Activated CD4-positive, alpha-beta memory T cell treated with anti-CD3 and anti-CD28 coated beads, Interleukin-2, amount 10 ng/mL, durations not matched to agents 7 days and 5 days (primary cell): ENCODE measurements at places on chromosomes 1 and 21.

DNA sequence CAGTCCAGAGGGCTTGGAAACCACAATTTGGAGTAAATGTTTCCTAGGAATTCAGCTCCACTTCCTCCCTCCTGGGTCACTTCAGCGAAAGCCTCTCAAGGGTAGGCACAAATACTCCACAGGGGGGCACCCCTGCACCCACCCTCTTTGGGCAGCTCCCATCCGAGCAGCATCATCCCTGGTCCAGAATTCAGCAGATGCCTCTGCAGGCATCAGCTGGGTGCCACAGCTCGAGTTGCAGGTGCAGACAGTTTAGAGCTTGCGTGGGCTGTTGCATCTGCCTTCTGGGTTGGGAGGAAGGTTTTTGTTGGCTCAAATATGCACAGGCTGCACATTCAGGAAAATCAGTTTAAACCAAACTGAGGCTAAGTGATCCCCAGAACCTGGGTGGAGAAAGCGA lies 25.0 kb downstream of the KANK4 start:
- DNase-seq = no peak

GRCh38 chr21:25734654-25734903 lies 125 bp downstream of the ATP5PF start:
- DNase-seq = no peak

- DNase-seq = no peak
These were observed 115.5 kb downstream of the KCNK2 start for GRCh38 chr1:215198021-215198420.

DNA sequence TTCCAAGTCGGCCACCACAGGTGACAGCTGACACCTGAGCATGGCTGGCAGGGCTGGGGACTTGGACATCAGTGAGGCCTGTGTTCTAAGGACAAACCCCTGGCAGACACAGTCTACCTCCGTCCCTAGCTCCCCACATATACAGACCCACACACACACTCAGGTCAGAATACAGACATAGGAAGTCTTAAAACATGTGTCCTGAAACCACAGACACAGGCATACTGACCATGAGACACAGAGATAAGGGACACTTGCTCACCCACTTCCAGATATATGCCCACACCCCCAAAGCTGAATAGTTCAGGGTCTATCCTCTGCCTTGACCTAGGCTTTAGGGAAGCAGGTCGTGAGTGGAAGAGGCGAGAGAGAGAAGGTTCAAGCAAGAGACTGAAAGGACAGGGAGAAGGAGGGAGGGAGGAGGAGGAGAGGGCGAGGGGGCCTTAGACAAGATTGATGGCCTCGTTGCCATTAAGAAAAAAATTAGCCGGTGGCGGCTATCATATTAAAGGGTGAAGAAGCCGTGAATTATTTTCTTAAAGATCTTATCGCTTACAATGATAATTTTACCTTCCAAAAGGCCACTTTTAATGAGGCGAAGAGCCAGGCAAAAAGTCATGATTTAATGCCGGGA lies 49.9 kb downstream of the TMEM53 start:
- no peak for DNase-seq

GRCh38 chr21:36766511-36766910 lies 67.6 kb downstream of the SIM2 start:
- DNase-seq = no peak

- DNase-seq = no peak
These were observed 2.1 kb downstream of the EVA1B start for GRCh38 chr1:36321119-36321951.

DNA sequence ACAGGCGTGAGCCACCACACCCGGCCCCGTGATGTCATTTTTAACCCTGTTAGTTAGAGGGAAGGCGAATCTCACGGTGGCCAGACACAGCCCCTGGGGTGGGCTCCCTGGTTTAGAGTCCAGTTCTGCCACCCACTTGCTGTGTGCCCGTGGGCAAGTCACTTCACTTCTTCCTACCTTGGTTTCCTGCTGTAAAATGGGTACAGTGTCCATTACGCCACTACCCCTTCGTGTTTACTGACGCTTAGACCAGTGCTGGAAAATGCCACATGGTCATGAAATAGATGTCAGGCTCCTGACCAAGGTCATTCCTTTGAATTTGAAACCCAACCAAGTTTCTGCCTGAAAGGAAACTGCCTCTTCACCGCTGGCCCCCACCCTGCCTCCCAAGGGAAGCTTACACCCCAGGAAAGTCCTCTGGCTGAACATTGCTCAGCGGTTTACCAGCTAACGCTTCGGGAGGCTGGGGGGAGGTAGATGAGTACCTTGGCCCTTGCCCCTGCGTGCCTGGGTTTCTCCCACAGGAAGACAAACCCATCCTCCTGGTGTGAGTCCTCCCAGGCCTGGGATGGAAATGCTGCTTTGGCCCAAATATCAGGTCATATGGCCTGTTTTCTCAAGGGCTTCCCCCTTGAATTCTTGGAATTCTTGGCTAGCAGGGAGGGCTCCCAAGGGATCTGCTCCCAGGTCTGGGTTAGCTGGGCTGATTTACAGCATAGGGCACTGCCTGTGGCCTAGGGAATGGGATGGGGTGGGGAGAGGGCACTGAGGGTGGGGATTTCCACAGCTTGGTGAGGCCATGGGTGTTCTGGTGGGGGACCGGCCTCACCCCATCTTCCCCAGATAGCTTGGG lies 7.6 kb upstream of the AADACL4 start:
- DNase-seq = no peak

- DNase-seq = no peak
These were observed 37.5 kb downstream of the LRRC3 start for GRCh38 chr21:44492567-44493385.

DNA sequence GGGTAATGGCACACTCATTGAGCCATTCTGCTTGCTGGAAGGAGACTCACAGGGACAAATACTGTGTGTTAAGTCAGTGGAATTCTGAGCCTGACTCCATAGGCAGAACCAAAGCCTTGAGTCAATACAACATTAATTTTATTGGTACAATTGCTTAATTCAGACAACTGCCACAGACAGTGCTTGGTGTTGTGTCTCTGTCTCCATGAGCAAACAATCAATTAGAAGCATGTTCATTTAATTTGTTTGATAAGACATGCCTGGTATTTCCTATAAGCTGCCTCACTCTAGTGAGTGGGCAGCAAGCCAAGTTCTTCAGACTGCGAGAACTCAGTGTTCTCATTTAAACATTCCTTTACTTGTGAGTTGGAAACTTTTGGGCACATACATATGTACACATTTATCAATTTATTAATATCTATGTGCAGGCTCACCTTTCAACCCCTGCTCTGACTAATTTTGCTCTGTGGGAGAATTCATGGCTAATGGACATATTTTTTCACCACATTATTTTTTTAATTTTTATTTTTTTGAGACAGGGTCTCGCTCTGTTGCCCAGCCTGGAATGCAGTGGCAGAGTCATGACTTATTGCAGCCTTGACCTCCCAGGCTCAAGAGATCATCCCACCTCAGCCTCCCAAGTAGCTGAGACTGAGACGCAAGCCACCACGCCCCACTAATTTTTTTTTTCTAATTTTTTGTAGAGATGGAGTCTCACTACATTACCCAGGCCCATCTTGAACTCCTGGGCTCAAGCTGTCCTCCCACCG lies 4.5 kb upstream of the SRSF10 start:
- no peak for DNase-seq

DNA sequence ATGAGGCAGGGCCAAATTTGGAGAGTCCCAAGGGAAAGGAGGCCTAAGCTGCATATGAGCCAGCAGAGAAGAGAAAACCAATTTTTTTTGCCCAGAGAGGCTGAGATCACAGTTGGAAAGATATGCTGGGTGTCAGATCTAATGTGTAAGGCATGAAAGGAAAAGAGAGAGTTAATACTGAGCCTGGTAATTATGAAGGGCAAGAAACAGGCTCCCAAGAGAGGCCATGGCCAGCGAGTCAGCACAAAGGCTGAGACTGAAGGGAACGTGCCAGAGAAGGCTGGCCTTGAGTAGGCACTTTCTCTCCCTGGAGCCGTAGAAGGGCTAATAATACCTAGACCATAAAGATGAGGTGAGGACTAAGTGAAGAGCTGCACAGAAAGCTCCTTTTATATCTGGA lies 31.8 kb upstream of the BEND5 start:
- DNase-seq = no peak

GRCh38 chr21:36804874-36805611 lies 106.1 kb downstream of the SIM2 start:
- DNase-seq = no peak

DNA sequence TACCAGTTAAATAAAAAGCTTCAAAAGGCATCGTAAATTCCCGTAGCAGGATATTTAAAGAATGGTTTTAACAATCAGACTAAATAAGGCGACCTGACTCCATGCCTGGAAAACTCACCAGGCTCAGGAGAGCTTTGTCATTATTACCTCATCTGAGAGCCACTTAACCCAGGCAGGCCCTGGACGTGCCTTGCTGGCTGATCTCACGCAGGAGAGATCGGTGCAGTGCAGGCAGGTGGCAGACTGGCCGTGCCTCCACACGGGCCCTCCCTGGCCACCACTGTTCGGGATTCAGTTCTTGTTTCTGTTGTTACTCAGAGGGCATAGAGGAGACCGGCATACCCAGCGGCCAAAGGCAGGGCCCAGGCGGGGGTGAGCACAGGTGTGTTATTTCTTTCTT lies 6.4 kb downstream of the MT1HL1 start:
- no peak for DNase-seq

GRCh38 chr1:162298266-162298665 lies 78.4 kb downstream of the SPATA46 start:
- no peak for DNase-seq
